BJ (cell line): ENCODE measurements at places on chromosomes 16 and 17. TPM values are rescaled to one million over a fixed set of nuclear protein-coding genes. Genes with fewer than 3 reads are reported as not detected.

DNA sequence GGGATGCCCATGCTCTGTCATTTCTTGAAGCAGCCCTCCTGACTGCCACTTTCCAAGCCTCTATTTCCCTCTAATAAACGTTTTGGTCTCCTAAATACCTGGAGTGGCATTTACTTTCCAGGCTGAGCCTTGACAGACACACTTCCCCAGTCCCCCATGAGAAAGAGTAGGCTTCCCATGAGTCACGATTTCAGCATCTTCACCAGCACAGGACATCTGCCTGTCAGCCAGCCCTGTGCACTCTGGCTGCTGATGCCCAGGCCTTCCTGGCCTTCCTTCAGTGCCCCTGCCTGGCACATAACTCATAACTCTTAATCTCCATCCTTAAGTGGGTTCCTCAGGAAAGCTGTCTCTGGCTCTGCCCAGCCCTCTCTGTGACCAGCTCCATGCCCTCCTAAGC lies 30.8 kb upstream of the GAS7 start:
- no peak for DNase-seq

The ST6GALNAC1 gene
- not detected in 2 replicates for polyA plus RNA-seq

DNA sequence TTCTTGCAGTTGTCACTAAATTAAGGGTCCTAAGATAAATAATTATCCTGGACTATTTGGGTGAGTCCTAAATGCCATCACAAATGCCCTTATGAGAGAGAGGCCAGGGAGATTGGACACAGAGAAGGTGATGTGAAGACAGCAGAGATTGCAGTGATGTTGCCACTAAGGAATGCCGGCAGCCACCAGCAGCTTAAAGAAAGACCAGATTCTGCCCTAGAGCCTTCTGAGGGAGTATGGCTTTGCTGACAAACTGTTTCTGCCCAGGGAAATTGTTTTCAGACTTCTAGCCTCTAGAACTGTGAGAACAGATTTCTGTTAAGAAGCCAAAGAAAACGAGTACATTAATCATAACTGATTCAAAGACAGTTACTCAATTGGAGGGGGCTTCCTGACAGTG lies 10.0 kb upstream of the ZNF23 start:
- no peak for DNase-seq

DNA sequence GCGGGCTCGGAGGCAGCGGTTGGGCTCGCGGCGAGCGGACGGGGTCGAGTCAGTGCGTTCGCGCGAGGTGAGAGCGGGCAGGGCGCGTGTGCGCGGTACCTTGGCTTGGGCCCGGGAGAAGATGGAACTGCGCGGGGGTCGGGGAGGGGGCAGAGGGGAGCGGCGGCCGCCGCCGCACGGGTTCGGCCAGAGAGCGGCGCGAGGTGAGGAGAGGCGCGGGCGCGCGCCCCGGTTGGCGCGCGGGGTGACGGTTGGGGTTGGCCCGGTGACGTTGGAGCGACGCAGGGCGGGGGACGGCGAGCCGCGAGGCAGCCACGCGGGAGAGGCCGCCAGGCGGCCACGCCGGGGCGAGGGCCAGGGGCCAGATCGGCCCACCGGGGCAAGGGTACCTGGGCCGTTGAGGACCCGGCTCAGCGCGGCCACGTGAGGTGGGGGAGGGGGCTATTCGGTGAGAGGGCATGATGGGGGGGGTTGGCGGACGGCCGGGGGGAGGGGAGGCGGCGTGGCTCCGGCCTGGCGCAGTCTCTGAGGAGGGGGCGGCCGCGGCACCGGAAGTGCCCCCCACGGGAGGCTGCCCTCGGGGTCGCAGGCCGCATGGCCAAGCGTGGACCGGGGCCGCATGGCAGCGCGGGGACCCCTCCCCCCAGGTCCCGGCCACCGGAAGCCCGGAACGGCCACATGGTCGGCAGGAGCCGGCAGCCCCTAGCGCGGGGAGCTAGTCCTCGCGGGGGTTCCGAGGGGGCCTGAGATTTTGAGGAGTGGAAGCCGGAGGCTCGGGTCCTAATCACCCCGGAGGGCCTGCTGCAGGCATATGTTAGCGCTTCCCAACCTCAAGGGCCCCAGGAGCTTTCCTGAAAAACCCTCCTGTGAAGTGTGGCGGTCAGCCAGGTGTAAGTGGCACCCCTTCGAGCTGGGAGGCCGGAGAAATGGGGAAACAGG lies 527 bp downstream of the EIF5A start:
- DNase-seq = no peak

DNA sequence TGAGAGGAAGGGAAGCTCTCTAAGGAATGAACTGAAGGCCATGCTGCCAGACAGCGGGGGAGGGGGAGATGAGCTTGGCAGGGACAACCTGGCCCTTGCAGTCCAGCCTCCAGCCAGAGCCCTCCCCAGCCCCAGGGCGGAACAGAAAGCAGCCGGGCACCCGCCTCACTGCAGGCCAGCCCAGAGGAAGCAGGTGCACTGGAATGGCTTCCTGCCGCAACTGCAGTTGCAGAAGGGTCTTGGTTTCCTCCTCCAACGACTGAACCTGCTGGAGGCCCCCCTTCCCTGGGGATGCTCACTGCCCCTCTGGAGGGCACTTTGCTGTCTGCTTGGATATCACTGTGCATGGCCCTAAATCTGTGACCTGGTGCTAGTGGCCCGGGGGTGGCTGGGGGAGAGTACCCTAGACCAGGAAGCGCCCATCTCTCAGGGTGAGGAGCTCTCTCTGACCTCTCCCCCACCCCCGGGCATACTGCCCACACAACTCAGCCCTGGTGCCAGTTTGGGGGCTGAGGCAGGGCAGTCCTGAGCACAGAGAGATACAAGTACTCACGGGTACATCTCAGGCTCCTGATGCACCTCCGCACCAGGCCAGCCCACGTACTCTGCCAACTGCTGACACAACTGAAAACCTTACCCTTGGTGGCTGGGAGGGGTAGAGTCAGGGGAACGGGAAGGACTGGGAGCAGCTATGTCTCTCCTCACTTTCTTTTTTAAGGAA lies 41.1 kb downstream of the MYO18A start:
- DNase-seq = no peak

The SCGB1C2 gene
- polyA plus RNA-seq = not detected in 2 replicates

The TNFRSF13B gene
- polyA plus RNA-seq = not detected in 2 replicates

The SLC38A8 gene
- polyA plus RNA-seq = not detected in 2 replicates

DNA sequence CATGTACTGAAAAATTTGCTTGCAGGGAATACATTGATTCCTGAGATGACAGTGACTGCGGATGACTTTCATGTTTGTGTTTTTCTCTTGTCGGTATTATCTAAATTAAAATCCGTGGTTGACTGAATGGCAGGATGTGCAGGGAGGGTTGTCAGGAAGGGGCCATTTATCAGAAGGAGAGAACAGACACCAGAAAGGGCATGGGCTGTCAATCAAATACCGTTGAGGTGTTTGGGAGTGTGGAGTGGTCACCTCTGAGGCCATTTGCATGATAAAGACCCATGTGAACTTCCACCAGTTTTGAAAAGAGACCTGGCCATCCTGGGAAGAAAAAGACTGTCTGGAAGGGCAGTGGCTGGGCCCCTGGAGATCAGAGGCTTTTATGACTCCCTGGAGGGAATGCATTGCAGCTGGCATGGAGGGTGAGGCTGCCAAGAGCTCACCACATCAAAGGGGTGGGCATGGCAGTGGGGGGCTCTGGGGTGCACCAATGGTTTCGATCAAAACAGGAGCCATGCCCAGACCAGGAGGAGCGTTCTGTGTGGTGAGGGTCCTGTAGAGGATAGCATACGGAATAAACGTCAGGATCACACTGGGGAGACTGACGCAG lies 67.1 kb downstream of the CYLD start:
- no peak for DNase-seq

DNA sequence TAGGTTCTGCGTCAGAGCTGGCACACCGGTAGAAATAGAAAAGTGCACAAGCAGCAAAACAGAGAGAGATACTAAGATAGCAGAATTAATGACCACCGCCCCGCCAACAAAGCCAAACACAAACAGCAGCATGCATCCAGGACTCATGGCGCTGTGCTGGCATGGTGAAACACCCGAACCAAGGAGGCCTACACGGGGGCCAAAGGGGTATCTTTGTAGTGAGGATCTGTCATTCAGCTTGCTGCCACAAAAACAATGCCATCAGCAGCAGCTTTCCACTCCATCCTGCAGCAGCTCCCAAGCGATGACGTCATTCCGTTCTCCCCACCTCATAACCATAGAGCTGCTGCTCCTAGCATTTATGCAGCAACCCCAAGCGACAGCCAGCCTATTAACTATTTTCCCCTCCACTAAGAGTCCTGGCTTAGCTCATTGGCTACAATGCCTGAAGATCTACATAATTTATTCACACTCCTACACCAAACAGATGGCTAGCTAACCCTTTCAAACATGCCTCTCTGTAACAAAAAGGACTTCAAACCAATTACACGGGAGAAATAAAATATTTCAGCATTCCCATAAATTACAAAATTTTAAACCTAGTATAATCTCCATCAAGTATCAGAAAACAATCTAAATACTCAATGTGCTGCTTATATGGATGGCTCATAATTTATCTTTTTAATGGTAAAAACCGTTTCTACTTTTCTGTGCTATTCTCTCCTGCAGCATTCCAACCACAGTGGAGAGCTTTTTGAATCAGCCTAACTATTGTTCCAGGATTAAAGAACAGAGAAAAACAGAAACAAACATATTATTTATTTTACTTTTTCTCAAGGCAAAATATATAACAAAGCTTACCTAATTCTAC lies 73.9 kb downstream of the SPAG9 start:
- no peak for DNase-seq

DNA sequence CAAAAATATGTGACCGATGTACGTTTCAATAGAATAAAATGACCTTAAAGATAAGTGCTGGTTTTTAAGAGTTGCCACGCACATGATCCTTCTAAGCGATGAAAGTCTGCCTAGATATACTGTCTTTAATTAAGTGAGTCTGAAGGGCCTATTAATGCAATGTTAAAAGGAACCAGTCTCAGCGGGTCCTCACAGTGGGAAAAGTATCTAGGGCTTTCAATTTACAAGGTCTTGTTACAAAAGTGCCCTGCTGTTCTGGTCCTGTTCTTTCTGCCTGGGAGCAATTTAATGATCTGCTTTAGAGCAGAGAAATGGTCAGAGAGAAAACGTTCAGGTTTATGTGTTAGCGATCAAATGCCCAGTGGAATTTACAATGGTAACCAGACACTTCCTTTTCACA lies 864.0 kb downstream of the KCNJ2 start:
- DNase-seq = no peak

The PIK3R5 gene
- 0.02 TPM in 1 of 2 replicates, not detected in the other for polyA plus RNA-seq

GRCh38 chr17:38632334-38632733 lies 26.6 kb upstream of the SRCIN1 start:
- no peak for DNase-seq

- DNase-seq = no peak
Observed at GRCh38 chr16:77336637-77337036, 98.2 kb downstream of the ADAMTS18 start.

DNA sequence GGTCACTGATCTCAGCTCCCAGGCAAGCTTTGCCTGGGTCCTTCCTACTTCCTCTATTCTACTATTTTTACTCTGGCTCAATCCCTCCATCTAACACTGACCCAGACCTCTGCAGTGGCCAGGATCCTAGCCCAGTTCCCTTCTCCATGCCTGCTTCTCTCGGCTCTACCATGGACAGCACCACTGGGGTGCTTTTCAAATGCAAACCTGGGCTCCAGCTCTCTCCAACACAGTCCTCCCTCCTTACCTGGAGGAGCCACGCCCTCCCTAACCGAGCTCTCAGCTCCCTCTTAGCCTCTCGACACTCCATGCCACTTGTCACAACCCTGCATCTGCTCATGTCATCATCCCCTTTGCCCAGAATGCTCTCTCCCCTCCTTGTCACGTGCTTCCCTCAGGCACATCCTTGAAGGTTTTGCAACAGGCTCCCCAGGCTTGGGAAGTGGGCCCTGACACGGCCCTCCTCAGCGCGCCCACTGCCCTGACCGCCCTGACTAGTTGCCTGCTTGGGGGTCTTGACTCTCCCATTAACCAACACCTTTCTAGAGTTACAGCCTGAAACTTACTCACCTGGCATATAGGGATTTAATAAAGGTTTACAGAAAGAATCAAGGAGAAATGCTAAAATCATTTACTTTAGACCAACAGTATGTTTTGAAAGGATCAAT lies 41.6 kb downstream of the MARF1 start:
- no peak for DNase-seq

- no peak for DNase-seq
Observed at GRCh38 chr17:82574041-82574440, 54.5 kb downstream of the FOXK2 start.

DNA sequence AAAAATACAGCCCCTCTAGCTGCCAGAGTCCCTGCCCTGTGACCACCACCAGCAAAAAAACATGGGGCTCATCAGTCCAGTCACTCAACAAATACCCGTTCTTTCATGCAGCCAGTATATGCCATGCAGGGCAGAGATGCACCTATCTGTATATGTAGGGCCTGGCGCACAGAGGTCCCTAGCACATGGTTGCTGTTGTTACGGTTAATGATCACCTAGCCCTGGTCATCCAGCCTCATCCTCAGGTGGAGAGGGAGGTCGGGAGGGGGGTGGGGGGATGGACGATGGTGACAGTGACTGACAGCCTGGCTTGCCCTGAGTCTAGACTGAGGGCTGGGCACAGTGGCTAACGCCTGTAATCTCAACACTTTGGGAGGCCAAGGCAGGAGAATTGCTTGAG lies 1.5 kb downstream of the SDR42E2 start:
- DNase-seq = no peak

GRCh38 chr17:72575542-72576233 lies 454.9 kb downstream of the SOX9 start:
- DNase-seq = no peak

DNA sequence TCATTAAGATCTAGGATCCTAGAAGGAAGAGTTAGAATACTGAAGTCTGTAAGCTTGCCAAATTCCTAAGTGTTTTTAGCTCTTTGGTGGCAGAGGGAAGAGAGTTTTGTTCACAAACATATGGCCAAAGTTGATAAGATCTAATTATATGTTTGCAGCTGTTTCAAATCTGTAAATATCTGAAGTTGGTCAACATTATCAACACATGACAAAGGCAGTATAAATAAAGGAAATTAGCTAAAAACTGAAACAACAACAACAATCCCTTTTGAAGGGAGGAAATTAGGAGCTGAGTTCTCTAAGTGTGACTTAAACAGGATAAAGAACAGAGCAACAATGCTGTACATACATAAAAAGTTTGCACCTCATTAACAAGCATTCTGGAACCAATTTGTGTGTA lies 208.7 kb downstream of the KCNJ2 start:
- DNase-seq = no peak

The GP2 gene
- polyA plus RNA-seq = not detected in 2 replicates

- DNase-seq = no peak
Observed at GRCh38 chr17:30559656-30560055, 82.4 kb downstream of the GOSR1 start.

The ALOXE3 gene
- polyA plus RNA-seq = 0.04 and 0.10 TPM in 2 replicates

DNA sequence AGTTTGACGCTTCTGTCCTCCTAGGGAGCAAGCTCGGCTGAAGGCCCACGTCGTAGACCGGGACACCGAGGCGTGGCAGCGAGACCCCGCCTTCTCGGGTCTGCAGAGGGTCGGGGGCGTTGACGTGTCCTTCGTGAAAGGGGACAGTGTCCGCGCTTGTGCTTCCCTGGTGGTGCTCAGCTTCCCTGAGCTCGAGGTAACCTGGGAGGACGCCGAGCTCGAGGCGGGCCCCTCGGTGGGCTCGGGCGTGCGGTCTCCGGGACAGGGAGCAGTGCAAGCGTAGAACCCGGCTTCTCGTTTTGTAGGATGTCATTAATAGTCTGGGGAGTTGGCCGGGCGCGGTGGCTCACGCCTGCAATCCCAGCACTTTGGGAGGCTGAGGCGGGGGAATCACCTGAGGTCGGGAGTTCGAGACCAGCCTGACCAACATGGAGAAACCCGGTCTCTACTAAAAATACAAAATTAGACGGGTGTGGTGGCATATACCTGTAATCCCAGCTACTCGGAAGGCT lies 715 bp downstream of the ENDOV start:
- no peak for DNase-seq

The GDPD1 gene
- 0.86 and 1.0 TPM in 2 replicates for polyA plus RNA-seq
